ENCODE measurements at places on chromosomes 12 and 14. TPM values are rescaled to one million over a fixed set of nuclear protein-coding genes. Genes with fewer than 3 reads are reported as not detected.

BDKRB2 gene
- 1.1 TPM for total RNA-seq

PLXNC1 gene
- 0.08 TPM for total RNA-seq

PROX2 gene
- not detected for total RNA-seq

DUSP6 gene
- 12.2 TPM for total RNA-seq

EID3 gene
- total RNA-seq, result 5.4 TPM

DAO gene
- not detected for total RNA-seq
